T-cell (primary cell): ENCODE measurements at places on chromosomes 12 and 14.

DNA sequence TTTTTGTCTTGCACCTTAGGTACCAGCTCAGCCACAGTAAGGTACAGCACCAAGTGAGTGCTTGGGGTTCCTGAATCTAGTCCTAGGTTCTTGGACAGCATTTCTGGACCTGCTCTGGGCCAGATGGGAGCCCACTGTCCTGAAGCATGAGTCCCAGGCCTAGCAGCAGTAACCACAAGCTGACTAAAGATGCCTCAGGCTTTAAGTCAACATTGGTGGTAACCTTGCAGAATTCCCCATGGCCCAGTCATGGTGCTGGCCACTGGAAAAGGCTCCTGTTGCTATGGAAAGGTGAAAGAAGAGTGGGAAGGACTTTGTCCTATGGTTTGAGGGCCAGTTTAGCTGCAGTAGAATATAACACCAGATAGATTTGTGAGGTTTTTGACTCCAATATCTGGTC lies 86.9 kb upstream of the CLEC14A start:
- DNase-seq = no peak

- no peak for DNase-seq
These were observed 152.1 kb downstream of the SRGAP1 start for GRCh38 chr12:63996556-63996955.

- no peak for DNase-seq
These were observed 30.8 kb downstream of the TMTC3 start for GRCh38 chr12:88172844-88173407.

DNA sequence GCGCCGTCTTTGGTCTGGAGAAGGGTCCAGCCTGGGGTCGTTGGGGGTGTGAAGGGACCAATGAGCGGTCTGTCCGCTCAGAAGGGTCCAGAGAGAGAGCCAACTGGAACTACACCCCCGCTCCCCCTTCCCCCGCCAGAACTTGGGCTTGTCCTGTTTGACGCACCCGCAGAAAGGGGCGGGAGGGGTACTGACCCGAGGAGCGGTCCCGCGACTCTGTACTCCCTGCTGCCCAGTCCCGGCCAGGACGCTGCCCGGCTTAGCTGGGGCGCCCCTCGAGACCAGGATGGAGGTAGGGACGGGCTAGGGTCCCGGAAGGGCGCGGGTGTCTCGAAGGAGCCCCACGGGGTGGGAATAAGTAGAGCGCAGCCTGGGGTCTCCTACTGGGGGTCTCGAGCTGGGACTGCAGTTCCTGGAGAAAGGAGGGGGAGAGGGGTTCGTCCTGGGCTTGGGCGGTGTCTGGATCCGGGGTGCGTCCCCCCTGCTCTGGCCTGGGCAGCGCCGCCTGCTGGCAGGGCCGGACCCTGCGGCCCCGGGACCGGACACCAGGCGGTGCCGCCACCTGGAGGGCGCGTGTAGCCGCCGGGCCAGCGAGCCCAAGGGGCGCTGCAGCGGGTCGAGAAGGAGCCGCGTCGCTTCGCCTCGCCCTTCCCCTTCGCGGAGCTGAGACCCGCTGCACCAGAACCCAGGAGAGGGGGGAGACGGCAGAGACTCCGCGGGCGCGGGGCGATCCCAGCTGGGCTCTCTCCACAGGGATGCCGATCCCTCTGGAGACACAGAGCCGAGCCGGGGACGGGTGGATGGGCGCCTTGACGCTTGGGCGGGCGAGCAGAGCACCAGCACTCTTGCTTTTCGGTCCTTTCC lies 3.8 kb upstream of the CACNB3 start:
- DNase-seq = peak; percentile 48

DNA sequence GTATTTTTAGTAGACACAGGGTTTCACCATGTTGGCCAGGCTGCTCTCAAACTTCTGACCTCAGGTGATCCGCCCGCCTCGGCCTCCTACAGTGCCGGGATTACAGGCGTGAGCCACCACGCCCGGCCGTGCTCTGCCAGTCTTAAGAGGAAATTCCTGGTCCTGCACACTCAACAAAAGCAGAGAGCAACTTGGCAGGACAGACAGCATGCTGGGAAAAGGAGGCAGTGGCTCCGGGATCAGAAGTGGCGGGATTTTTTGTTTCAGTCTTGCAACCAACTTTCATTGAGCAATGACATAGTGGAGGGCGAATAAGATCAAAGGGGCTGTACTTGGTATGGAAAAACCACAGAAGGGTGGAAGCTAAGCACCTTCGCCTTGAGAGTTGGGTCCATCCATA lies 2.1 kb downstream of the CKAP4 start:
- DNase-seq = no peak
